ENCODE measurements at places on chromosomes 16 and 17.
A peak's percentile ranks its signal among the peaks of the same experiment; 100 is the strongest.

DNA sequence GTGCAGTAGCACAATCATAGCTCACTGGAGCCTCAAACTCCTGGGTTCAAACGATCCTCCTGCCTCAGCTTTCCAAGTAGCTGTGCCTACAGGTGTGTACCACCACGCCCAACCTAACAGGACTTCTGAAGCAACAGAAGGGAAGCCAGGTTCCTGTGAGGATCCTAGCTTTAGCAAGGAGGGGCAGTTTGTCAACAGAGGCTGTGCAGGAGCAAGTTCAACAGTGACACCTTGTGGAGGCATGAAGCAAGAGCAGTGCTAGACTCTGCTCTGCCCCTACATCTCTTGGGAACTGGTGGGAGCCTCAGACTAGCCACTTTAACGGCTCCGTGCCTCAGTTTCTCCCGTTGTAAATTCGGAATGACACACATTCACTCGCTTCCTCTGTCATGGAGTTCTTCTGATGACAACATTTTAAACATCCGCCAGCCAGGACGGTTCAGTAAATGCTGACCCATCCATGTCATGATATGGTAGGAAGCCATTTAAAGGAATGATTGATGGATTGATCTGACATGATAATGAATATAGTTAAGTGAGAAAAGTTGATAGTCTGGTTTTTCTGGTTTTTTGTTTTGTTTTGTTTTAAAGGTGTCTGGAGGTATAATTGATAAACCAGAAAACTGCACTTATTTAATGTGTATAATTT, 218.7 kb downstream of the MRTFB start:
- DNase-seq, result peak; percentile 65

DNA sequence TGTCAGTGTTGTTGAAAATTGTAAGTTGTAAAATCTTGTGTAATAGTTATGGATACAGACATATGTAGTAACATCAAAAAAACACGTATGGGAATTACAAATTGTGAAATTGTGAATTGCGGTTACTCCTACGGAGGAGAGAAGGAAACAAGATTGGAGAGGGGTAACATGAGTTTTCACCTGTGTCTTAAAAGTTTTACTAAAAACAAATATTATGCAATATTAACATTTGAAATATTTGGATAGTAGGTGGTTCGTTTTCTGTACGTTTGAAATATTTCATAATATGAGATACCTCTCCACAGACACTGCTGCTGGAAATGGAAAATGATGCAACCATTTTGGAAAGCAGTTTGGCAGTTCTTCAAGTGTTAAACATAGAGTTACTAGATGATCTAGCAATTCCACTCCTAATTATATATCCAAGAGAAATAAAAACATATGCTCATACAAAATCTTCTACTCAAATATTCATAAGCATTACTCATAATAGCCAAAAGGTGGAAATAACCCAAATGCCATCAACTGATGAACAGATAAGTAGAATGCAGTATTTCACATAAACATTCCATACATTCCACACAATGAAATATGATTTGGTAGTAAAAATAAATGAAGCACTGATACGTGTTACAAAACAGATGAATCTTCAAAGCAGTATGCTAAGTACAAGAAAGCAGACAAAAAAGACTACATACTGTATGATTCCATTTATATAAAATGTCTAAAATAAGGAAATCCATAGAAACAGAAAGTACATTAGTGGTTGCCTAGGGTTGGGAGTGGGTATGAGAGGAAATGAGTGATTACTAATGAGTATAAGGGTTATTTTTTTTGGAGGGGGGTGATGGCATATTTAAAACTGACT, 40.7 kb upstream of the ABCA10 start:
- peak; percentile 43 for DNase-seq

GRCh38 chr17:35514564-35514963, 22.9 kb downstream of the SLFN12L start:
- no peak for DNase-seq

DNA sequence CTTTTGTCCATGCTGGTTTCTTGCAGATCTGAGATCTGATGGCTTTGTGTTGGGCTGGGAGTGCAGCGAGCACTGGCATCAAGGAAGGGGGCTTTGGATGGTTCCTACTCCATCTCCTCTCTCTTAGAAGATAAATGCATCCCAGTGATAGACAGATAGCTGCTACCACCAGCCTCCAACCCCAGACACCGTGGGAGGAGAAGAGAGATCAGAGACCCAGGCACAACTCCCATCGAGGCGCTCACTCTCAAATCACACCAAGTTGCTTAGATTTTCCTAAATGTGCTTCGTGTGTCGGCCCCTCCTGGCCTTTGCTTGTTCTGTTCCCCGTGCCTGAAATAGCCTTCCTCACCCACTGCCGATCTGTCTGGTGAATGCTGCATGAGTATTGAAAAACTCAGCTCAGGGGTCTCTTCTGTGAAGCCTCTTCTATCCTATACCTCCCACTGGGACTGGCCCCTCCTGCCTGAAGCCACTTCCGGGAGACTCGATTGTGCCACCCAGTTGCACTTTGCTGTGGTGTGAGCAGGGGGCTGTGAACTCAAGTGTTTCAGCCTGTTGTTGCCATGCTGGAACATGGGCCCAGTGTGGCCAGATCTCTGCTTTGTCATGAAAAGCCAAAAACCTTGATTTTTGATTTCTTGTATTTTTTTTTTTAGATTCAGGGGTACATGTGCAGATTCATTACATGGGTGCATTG, 242.7 kb downstream of the GSG1L start:
- no peak for DNase-seq

DNA sequence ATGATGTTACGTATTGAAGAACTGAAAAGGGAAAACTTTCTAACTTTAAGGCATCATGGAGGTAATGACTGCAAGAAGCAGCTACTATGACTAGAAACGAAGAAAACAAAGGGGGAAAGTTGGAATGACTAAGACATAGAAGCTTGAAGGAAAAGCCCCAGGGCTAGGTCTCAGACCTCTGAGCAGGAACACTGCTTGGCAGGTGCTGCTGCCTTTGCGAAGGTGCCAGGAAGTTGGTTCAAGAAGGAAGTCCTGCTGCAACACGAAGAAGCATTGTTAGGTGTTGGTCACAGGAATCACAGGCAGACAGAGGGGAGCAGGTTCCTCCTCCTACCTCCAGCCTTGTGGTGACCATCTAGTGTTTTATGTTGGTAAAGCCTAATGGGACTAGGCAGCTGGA, 48.1 kb upstream of the HS3ST4 start:
- DNase-seq, result no peak

GRCh38 chr16:67845291-67846062, 1.3 kb upstream of the NUTF2 start:
- DNase-seq, result no peak

DNA sequence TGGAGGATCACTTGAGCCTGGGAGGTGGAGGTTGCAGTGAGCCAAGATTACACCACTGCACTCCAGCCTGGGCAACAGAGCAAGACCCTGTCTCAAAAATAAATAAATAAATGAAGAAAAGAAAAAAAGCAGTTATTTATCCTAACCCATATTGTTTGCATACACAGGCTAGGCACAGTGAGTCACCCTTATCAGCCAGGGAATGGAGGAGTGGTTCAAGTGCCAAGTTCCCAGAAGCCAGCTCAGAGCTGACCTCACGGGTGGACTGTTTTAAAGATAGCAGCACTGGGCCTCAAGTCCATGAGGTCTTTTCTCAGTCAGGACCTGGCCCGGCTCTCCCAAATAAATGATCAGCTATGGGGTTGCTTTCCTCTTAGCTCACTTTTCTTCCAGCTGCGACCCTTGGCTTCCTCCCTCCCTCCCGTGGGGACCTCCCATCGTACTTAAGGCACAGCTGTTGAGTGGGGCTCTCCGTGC, 22.6 kb upstream of the MGAT5B start:
- DNase-seq, result no peak

- no peak for DNase-seq
Measured at GRCh38 chr16:22937169-22937568, 123.2 kb downstream of the HS3ST2 start.

DNA sequence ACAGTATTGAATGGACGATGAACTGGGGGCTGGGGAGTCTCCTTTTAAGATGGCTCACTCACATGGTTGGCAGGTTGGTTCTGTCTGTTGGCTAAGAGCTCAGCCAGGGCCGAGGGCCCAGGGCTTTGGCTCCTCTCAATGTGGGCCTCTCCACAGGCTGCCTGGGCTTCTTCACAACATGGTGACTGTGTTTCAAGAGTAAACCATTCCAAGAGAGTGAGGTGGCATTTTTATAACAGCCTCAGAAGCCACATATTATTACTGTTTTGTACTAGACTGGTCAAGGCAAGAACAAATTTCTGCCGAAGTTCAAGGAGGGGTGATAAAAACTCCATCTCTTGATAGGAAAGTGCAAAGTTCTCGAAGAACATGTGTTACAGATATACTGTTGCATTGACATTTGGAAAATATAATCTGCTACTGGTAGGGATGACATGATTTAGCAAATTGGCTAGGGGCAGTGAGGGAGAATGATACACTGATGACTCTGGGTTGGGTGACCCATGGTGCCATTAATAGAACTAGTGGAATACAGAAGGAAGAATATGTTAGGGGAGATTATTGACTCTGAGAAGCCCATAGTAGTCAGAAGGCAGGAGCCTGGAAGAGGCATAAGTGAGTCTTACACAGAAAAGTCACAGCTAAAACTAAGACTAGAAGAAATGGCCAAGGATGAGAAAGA, 13.7 kb downstream of the KRABD2 start:
- DNase-seq, result no peak

DNA sequence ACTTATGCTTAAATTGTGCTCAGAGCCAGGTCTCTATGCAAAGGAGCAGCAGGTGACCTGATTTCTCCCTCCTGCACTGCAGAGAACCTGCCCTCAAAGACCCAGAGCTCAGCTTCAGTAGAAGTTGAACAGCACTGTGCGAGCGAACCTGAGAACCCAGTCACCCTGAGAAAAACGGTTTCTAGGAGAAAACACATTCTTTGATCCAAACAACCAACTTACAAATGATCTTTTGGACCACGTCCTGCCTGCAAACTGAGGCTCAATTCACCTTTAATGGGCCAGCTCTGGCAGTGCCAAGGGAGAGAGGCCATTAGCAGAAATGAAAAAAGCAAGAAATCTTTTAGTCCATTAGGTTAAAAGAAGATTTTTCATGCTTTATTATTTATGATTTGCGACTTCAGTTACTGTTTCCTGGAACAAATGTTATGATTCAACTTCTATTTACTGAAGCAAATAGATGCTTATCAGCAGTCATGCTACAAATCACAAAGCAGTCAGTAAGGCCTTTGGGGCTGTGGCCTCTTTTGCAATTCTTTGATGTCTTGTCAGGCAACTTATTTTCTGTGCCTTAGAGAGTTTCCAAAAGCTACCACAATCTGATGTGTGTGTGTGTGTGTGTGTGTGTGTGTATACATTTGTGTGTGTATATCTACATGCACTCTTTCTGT, 65.7 kb upstream of the LRRC37A3 start:
- DNase-seq, result no peak

GRCh38 chr17:36864827-36865430, 72.3 kb upstream of the LHX1 start:
- DNase-seq, result no peak

GRCh38 chr16:73418051-73418450, 370.1 kb upstream of the ZFHX3 start:
- DNase-seq, result no peak
